ENCODE measurements at places on chromosomes 6 and 20. TPM values are rescaled to one million over a fixed set of nuclear protein-coding genes. Genes with fewer than 3 reads are reported as not detected.

Gene SLC17A3
- polyA plus RNA-seq = not detected

Gene TCP11
- 0.11 TPM for polyA plus RNA-seq

Gene SLC52A3
- polyA plus RNA-seq = 2.3 TPM

Gene MOG
- polyA plus RNA-seq = 0.19 TPM

Gene ENPP3
- 0.11 TPM for polyA plus RNA-seq

Gene CHRNA4
- 5.0 TPM for polyA plus RNA-seq

Gene MUCL3
- 0.22 TPM for polyA plus RNA-seq

Gene LY6G5C
- polyA plus RNA-seq = 2.1 TPM

Gene ASIP
- not detected for polyA plus RNA-seq

Gene TXLNB
- 0.05 TPM for polyA plus RNA-seq

Gene HLA-DQB1
- 5.2 TPM for polyA plus RNA-seq
